ENCODE measurements at places on chromosomes 4 and X. TPM values are rescaled to one million over a fixed set of nuclear protein-coding genes. Genes with fewer than 3 reads are reported as not detected.

- peak; percentile 41 for DNase-seq
These were observed 114.9 kb upstream of the FAM9B start for GRCh38 chrX:9148615-9149399.

DNA sequence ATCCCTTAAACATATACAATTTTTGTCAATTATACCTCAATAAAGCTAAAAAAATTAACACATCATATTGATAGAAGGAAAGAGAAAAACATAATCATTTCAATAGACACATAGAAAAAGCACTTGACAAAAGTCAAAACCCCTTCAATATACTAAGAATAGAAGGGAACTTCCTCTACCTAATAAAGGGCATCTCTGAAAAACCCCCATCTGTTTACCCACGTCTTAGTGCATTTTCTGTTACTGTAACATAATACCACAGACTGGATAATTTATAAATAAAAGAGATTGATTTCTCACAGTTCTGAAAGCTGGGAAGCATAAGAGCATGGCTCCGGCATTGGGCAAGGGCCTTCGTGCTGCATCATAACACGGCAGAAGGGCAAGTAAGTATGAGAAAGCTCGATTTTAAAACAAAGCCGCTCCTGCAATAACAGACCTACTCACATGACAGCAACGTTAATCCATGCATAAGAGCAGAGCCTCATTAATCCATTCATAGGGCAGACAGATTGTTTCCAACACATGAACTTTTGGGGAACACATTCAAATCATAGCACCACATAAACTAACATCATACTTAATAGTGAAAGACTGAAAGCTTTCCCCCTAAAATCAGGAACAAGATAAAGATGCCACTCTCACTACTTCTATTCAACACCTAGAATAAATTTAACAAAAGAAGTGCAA, 15.7 kb downstream of the STEEP1 start:
- DNase-seq, result no peak

DNA sequence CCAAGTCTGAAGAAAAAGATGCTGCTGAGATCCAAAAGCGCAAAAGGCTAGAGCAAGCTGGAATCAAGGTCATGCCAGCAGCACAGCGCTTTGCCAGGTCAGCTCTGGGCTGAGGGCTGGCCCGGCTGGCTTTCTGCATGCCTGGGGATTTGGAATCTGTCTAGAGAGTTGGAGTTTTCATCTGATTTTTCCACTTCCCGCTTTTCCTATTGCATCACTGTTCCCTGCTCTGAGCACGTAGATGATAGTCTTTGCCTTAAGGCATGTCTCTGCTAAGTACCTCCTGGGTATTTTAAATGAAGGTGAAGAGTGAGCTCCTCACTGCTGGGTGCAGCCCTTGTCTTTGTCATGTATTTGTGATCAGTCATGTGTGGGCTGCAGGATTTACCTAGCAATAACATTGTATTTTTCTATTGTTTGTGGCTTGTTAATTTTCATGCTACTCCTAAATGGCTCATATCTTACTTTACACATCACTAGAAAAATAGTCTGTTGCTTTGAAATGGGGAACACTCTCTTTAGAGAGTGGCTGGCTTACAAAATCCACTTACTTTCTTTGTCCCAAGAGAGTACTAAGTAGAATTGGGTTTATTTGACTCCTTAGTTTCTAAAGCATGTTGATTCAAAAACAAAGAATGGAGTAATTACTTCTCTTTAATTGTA, 82.8 kb downstream of the LIMCH1 start:
- DNase-seq, result peak; percentile 87

- peak; percentile 39 for DNase-seq
These were observed 193.0 kb downstream of the PDGFC start for GRCh38 chr4:156778606-156779005.

Gene RS1
- not detected for total RNA-seq

Gene CT45A5
- not detected for total RNA-seq
